ENCODE measurements at places on chromosomes 5 and 9.

- DNase-seq, result peak; percentile 43
These were observed 289.4 kb upstream of the DAB2 start for GRCh38 chr5:39714036-39714698.

DNA sequence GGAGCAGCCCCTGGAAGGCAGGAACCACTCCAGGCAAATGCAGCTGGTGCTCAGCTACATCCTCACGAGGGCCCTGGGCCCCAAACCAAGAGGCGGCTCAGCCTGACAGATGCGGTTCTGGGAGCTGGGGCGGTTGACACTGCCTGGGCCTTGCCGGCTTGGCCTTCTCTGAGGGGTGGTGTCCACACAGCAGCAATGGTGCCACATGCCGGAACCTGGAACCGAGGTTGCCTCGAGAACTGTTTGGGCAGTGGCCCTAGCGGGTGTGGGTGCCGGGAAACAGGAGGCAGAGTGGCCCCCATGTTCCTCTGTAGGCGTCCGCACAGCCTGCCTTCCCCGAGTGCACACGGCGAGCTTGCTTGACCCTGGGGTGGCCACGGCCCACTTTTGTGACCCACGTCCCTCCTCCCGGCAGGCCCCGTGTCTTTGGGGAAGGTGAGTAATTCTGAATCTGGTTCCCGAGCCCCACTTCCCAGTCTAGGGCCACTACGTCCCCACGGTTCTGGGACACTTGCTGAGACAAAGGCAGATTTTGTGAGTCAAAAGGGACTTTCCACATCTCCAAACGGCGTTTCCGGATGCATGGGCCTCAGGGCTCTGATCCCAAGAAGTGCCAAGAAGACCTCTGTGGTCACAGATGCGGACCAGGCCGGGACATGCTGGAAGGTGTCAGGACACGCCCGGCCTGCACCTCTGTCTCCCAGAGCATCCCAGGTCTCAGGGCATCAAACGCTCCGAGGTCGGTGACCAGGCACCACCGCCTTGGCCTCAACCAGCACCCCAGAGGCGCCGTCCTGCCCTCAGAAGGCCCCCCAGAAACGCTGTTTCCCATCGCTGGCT, 27.7 kb upstream of the SLC12A7 start:
- DNase-seq, result no peak

- DNase-seq, result no peak
These were observed 124.3 kb downstream of the STK32A start for GRCh38 chr5:147359101-147359500.

DNA sequence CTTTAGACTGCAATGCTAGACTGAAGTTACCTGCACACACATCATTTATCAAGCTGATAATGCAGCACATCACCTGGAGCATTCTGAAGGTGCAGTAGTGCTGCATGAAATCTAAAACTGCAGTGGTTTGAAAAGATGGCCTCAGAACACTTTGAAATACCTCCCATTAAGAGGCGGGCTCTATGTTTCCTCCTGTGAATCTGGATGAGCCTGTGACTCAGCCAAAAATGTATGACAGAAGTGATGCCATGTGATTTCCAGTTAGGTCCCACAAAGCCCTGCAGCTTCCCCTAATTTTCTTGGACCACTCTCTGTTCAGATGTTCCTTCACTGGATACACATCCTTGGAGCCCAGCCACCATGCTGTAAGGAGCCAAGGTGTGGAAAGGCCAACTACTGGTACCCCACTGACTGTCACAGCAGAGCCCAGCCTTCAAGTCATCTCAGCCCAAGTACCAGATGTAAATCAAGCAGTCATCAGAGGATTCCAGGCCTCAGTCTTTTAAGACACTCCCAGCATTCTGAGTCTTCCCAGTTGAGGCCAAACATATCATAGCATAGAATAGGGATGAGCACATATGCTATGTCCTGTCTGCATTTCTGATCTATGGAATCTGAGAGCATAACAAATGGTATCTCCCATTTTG, 27.2 kb upstream of the DEPDC1B start:
- no peak for DNase-seq

DNA sequence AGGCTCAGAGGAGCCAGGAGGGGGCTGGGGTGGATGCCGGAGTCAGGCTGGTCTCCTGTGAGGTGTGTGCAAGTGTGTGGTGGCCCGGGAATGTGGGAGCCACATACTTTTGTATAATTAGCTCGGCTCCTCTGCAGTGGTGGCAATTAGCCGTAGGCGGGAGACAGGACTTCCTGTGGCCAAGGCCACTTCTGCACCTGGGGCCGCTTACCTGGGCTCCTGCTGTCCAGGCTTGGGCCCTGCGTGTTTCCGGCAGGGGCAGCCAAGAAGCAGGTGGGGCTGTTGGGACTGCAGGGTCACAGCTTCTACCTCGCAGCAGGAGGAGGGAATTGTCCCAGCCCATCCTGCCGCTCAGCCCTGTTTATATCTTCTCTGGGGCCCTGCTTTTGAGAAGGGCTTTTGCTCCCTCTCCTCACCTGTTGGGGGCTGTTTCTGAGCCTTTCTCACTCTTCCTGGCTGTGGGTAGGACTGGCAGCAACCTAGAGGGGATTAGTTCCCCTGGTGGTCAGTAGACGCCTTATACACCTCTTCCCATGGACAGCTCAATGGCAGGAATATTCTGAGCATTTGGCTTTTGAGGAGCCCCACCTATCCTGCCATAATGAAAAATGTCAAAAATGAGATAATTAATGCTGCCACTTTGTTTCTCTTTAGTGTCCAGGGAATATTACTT, 145.4 kb upstream of the PITX1 start:
- DNase-seq, result no peak

DNA sequence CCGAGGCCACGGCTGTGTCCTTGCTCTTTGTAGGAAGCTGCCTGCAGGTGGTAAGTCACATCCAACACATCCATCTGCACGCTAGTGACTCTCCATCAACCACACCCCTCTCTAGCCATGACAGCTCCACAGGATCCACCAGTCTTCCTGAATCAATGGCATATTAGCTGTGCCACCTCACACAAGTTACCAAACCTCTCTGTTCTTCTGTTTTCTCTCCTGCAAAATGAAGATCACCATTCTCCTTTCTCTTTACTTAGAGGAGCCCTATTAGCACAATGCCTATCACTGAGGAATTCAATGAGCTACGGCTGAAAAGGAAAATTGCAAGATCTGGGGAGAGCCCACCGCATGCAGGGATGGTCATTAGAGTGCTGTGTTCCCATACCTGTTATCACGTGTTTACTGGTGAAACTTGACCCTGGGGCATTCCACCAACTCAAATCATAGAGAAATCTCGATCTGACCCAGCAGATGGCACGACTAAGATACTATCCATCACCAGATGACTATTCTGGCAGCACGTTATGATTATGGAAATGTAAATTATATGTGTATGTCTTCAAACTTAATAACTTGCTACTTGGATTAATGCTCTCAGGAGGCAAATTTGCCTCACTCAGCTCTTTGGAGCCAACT, 20.9 kb downstream of the WHRN start:
- DNase-seq, result no peak

DNA sequence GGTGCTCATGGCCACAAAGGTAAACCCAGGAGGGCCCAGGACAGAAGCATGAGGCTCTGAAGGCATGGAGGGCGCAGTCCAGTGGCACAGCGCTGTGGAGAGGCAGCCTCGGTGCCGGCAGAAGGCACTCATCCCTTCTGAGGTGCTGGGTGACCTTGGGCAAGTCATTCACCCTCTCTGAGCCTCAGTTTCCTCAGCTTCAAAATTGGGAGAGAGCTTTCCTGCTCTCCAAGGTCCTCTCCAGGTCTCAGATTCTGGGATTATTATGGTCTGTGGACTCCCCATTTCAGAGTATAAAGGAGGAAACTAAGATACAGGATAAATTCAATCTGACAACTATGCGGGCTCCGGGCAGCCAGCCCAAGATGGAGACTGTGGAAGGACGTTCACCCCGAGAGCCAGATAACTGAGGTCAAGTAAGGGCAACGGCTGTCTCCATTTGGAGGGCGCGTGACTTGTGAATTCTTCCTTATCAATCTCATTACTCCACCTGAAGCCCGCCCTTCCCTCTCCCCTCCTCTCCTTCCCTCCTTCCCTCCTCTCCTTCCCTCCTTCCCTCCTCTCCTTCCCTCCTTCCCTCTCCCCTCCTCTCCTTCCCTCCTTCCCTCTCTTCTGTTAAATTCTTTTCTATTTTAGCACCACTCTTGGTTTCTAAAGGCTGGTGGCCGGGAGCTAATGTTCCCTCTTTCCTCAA, 58.1 kb downstream of the LRSAM1 start:
- no peak for DNase-seq

- DNase-seq, result peak; percentile 75
These were observed 63.0 kb upstream of the CTSL start for GRCh38 chr9:87662808-87663528.

GRCh38 chr9:128340691-128341434, 536 bp downstream of the SLC27A4 start:
- no peak for DNase-seq

- DNase-seq, result no peak
These were observed 1.3 kb downstream of the QSOX2 start for GRCh38 chr9:136244122-136244968.

- peak; percentile 59 for DNase-seq
These were observed 106.4 kb upstream of the ELL2 start for GRCh38 chr5:96067894-96068614.

DNA sequence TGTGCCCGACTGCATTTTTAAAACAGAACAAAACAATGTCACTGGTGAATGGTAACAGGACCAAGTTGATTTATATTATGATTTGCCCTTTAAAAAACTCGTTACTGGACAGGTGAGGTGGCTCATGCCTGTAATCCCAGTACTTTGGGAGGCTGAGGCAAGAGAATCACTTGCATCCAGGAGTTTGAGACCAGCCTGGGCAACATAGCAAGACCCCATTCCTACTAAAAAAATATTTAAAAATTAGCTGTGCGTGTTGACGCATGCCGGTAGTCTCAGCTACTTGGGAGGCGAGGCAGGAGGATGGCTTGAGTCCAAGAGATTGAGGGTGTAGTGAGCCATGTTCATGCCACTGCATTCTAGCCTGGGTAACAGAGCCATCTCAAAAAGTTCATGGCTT, 7.2 kb downstream of the UNC13B start:
- no peak for DNase-seq

- DNase-seq, result no peak
These were observed 233.3 kb downstream of the CDH9 start for GRCh38 chr5:26805076-26805475.

GRCh38 chr5:93967923-93968322, 226.5 kb upstream of the POU5F2 start:
- DNase-seq, result no peak
